ENCODE measurements at places on chromosomes 11 and 22.

DNA sequence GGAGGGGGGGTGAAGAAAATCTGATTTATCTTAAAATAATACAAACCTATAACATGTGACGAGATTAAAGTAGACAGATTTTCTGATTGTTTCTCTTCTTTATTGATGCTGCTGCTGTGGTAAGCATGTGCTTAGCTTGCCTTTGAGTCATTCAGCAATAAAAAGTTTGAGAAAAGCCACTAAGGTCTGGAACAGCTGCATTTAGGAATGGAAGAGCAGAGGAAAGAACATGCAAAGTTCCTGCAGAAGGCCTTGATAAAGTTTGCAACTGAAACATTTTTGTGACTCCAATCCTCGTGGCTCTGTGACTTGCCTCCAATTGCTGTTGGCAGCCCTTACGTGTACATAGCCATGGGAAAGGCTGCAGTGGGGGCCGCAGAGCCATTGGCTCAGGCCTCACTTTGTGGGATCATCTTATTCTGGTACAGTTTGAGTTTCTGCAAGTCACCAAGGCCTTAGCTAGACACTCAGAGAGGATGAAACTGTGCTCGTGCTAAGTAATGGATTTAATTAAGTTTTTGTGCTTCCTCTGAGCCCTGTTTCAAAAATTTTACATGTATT, 370.2 kb downstream of the AASDHPPT start:
- no peak for DNase-seq

DNA sequence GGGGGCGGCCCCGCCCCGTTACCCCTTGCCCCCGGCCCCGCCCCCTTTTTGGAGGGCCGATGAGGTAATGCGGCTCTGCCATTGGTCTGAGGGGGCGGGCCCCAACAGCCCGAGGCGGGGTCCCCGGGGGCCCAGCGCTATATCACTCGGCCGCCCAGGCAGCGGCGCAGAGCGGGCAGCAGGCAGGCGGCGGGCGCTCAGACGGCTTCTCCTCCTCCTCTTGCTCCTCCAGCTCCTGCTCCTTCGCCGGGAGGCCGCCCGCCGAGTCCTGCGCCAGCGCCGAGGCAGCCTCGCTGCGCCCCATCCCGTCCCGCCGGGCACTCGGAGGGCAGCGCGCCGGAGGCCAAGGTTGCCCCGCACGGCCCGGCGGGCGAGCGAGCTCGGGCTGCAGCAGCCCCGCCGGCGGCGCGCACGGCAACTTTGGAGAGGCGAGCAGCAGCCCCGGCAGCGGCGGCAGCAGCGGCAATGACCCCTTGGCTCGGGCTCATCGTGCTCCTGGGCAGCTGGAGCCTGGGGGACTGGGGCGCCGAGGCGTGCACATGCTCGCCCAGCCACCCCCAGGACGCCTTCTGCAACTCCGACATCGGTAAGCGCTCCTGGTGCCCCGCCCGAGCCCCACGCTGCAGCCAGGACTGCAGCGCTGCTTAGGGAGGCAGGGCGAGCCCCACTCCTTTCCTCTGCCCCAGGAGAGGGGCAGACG, at the start of gene TIMP3:
Gene TIMP3, plus strand, starts transcription at position 169 of the 700 bp plus-strand sequence. Its CDS starts 297 bp downstream, at position 466.
- DNase-seq: peak; percentile 24

DNA sequence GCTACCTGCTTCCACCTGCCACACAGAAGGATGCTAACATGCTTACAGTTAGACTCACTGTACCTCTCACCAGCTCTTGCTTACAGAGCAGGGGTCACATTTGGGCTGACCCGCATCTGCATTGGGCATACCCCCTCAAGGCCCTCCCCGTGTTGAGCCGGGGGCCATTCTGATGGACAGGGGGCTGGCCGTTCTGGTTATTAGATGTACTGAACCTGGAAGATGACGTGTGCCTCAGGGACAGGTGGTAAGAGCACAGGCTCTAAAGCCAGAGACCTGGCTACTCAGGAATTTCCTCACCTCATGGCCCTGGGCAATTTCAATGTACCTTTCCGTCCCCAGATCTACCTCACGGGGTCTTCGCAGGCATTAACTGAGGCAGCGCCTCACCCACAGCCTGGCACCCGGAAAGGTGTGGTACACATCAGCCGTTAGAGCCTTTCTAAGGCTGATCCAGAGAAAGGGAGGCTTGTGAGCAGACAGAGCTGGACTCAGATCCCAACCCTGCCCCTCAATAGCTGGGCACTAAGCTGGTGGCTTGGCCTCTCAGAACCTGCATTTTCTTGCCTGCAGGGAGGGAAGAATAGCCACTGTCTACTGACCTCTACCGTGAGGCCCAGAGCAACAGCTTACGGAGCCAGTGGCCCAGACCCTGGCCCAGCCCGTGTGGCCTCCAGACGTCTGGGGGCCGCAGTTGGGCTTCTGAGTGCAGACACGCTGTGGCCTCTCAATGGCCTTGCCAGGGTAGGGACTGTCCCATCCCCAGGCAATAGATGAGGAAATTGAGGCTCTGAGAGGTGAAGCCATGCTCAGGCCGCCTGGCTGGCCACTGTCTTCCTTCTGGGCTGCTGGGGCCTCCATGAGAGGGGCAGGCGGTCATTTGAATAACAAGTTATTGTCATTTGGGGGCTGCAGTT, 100.6 kb downstream of the MORC2 start:
- no peak for DNase-seq

DNA sequence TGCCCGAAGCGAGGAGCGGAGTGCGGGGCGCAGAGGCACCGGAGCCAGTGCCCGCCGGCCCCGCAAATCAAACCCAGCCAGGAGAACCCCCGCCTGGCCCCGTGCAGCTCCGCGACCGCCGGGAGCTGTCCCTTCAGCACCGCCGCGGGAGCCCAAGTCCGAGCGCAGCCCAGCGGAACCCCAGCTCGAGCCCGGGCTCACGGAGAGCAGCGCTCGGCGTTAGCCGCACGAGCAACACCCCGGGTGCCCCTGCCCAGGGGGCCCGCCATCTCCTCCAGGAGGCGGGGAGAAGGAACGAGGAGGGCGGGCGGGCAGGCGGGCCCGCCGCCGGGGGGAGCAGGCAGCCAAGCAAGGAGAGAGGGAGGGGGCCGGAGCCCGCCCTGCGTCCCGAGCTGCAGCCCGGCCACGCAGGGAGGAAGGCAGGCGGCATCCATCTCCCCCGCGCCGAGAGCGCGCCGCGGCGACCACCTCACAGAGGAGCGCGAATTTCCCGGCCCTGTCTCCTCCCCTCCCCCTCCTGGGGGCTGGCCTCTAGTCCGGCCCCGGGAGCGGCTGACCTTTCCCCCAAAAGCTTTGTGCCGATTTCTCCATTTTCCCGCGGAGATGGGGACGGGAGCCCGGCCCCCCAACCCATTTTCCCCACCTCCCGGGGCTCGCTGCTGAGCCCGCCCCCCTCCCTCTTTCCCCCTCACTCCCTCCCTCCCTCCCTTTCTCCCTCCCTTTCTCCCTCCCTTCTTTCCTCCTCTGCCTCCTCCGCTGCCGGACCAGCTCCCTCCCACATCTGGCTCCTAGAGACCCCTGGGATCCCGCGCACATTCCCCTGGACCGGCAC, 621 bp downstream of the KCNC1 start:
- DNase-seq: peak; percentile 50

GRCh38 chr11:130512662-130513061, 64.2 kb downstream of the ADAMTS15 start:
- DNase-seq: no peak

DNA sequence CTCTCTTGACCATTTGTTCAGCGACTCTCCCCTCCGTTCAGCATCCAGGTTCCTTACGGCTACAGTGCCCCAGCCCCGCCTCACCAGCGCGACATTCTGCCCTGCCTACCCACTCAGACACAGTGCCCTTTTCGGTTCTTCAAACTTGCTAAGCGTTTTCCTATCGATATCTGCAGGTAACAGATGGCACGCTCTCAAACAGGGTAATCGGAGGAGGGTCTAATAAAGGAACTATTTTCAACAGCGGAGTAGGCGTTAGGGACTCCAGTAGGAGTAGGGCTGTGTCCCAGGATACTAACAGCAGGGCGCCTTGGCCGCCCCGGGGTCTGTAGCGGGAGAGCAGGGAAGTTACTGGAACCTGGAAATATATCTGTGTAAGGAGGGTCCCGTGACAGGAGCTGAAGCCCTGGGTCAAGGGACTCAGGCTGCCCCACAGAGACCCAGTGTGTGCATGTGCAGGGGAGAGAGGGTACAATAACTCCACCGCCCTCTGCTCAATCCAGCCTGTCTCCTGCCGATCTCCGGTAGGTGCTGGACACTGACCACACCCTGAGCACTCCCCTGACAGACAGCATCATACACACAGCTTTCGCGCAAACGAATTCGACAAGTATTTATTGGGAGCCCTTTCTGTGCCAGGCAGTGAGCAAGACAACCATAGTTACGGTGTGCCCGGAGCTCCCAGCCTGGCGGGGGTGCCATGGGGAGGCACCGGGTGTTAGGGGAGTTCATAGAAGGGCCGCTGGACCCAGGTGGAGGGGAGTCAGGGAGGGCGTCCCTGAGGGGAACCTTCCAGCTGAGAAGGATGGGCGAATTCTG, 2.1 kb downstream of the KLHL35 start:
- DNase-seq: no peak

DNA sequence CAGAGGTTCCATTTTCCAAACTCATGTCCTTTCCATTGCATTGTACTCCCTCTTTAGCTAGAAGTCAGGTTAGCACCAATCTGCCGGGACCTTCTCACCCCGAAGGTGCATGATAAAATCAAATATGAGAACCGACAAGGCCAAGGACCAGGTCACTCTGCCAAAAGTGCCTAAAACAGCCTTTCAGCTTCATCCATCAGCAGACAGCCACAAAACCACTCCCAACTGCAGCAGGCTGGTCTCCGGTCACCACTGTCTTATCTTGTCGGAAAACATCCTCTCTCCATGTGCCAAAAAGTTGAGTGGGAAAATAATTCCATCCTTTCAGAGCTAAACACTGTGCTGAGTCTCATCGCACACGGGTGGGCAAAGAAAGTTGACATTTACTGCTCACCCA, 1.4 kb downstream of the PI4KA start:
- no peak for DNase-seq

- DNase-seq: no peak
Measured at GRCh38 chr11:118227865-118228785, 3.3 kb upstream of the JAML start.

GRCh38 chr11:62805961-62806441, 761 bp upstream of the NXF1 start:
- DNase-seq: no peak
